ENCODE measurements at places on chromosomes 5 and 9.

GRCh38 chr5:15376088-15376487 lies 123.9 kb upstream of the FBXL7 start:
- DNase-seq, result no peak

- no peak for DNase-seq
These were observed 57.2 kb downstream of the MAPKAP1 start for GRCh38 chr9:125649826-125650225.

GRCh38 chr5:145938776-145939539 lies 2.6 kb downstream of the SH3RF2 start:
- peak; percentile 5 for DNase-seq

GRCh38 chr9:136719195-136719880 lies 7.0 kb downstream of the DIPK1B start:
- DNase-seq, result no peak

- DNase-seq, result no peak
These were observed 418.9 kb downstream of the ARHGEF28 start for GRCh38 chr5:74044936-74045335.

GRCh38 chr5:164671640-164672039 lies 1166.2 kb downstream of the MAT2B start:
- no peak for DNase-seq

- DNase-seq, result no peak
These were observed 12.1 kb downstream of the ZFAND5 start for GRCh38 chr9:72352911-72353388.

DNA sequence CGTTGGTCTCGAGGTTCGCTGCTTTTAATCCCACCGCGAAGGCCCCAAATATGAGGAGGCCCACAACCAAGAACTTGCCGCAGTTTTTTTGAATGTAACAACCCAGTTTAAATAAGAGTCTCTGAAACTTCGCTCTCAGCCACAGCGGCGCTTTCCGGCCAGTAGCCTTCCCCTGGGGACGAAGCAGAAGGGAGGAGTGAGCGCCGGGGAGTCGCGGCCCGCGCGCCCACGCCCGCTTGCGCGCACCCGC lies 10.4 kb downstream of the PTCH1 start:
- DNase-seq, result no peak

DNA sequence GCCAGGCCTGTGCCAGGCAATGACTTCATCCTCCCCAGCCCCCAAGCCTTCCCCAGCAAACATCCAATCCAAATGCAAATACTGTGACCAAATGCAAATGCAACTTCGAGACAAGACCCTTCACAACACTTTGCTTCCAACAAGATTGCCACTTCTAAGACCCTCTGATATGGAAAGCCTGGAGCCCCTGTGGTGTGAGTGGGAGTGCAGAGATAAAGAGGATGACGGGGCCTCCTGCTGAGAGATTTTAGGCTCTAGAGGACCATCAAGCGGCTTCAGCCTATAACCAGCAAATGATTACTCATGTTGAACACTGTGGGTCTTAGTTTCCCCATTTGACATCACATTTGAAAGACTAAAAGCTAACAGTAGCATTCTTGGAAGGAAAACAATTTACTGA lies 46.6 kb upstream of the GABRP start:
- no peak for DNase-seq

DNA sequence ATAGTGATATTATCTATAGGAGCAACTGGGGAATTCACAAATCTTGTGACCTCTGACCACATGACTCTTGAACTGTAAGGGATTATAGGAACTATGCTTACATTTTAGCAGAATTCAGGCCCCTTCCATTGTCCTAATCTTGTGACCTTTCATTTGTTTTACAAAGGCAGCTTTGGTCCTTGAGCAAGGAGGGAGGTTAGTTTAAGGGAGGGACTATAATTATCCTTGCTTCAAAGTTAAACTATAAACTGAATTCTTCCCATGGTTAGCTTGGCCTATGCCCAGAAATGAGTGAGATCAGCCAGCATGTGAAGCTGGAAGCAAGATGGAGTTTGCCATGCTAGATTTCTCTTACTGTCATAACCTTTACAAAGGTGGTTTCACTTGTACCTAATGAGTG lies 51.2 kb downstream of the TARS1 start:
- DNase-seq, result no peak

- DNase-seq, result no peak
These were observed 126.6 kb upstream of the TMEM161B start for GRCh38 chr5:88395264-88395663.

- DNase-seq, result no peak
These were observed 16.4 kb upstream of the PDCD1LG2 start for GRCh38 chr9:5493679-5494511.

DNA sequence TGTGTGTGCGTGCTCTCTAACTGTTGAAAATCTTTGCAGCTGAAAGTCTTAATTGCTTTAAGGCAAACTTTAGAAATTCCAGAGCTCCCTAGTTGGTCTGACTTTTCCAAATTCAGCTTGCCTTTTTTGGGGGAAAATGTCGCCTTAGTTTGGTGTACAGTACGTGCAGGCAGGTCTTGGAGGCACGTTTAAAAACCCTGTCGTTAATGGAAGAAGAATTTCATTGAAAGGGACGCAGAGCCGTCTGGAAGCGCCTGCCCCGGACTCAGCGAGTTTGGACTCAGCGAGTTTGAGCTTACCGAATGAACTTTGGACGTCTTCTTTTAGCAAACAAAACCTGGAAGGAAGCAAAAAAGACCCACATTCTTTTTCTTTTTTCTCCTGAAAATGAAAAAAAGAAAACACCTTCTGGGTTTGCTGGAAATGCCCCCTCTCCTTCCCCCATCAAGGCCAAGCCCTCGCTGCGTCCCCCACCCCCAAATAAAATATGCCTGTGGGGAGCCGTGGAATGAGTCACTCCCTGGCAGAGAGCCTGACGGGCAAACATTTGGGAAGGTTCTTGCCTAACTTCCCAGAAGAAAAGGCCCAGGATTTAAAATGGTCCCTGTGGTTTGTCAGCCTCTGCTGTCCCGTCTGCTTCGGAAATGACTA lies 1.5 kb downstream of the NEK6 start:
- DNase-seq, result no peak

GRCh38 chr9:4424038-4424437 lies 66.2 kb upstream of the SLC1A1 start:
- DNase-seq, result no peak

DNA sequence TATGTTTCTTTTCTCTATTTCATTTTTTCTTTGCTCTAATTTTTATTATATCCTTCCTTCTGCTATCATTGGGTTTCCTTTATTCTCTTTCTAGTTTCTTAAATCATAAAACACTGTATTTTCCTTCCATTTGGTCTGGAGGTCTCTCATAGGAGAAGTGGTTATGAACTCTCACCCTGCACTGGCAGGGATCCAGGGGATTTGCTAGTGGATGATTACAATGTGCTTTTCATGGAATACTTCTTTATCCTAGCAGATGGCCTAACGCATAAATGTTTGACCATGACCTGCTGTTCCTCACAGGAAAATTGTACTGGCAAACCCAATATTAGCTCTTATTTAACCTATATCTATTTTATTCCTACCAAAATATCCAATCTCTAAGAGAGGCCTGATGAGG lies 31.5 kb upstream of the SGCD start:
- DNase-seq, result no peak

DNA sequence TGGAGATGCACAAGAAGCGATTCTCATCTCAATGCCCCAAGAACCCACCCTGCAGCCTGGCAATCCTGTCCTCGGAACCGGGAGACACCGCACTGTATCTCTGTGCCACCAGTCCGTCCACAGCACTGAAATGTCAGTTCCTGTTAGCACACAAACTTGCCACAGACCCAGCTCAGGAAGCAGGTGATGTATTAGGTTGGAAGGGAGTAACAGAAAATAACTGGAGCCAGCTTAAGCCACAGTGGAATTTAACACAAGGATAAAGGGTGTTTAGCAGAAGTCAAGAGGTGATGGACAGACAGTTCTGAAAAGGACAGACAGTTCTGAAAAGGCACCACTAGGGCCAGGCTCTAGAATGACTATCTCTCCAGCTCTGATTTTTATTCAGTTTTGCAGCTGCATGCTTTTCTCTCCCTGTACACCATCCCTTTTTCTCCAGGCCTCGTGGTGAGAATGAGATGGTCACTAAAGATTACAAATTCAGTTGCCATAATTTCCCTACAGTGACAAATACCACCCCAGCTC lies 114.4 kb downstream of the ANKRD18B start:
- DNase-seq, result no peak

- DNase-seq, result no peak
These were observed 10.4 kb downstream of the LRRC8A start for GRCh38 chr9:128892221-128892921.

- DNase-seq, result no peak
These were observed 828.1 kb upstream of the GRAMD2B start for GRCh38 chr5:125595095-125595494.

DNA sequence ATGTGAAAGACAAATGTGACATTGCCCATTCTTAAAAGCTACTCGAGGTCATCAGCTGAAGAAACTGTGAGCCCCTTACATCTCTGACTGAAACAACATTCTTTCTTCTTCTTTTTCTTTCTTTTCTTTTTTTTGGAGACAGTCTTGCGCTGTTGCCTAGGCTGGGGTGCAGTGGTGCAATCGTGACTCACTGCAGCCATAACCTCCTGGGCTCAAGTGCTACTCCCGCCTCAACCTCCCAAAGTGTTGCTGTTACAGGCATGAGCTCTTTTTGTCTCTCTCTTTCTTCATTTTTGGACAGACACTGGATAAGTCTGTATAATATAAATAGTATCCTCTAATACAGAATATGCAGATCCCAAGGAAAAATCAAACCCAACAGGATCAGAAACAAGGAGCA lies 263.7 kb upstream of the KLF9 start:
- no peak for DNase-seq

DNA sequence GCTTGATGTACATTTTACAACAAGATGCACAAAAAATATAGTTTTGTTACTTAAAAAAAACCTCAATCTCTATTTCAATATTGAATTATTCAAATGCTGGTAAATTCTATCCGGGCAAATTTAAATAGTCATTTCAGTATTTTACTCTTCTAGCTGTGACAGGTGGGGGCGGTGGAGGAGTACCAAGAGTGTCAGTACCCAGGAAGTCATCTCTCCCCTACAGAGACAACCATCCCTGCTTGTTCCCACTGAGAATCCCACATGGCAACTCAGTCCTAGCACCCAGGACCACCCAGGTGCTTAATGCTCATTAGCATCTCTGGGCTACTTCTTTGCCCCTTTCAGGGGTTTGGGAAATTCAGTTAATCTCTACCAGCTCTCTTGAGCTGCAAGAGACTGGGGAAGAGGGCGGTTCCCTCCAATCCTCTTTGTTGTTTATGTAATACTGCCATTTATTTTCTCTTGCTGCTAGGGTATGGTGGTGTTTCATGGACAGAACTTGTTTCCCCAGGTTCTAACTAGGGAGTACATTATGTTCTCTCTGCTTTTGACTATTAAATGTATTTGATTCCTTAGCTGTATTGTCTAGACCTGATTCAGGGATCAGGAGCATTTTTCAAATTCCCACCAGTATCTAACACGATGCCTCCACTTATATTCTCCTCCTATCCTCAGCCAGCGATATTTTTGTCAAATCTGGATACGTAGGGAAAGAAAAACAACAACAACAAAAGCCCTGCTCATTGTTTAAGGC lies 122.5 kb downstream of the CDH18 start:
- no peak for DNase-seq

GRCh38 chr9:114224247-114224610 lies 68.9 kb downstream of the COL27A1 start:
- no peak for DNase-seq

DNA sequence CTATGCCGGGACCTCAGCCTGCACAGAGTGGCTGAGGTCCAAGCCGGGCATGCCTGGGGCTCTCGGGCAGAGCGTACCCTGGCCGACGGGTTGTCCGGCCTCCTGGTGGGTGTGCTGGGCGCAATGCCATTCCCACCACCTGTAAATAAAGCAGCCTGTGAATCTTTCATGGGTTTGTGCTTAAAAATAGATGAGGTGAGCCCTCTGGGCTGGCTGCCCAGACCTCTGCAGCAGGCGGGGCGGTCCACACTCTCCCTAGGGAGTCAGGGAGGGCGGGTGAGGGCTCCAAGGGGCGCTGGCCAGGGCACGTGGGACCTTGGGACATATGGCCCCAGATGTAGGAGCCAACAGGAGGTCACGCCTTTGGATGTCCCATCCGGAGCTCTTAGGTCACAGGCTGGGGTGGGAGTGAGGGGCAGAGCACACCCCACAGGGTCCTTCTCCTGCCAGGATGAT lies 3.6 kb upstream of the AGPAT2 start:
- no peak for DNase-seq

- no peak for DNase-seq
These were observed 61.6 kb upstream of the RPL26L1 start for GRCh38 chr5:172897481-172898217.

- no peak for DNase-seq
These were observed 257.7 kb downstream of the TLE1 start for GRCh38 chr9:81431641-81432040.

GRCh38 chr5:72817671-72818266 lies 1.3 kb downstream of the TNPO1 start:
- no peak for DNase-seq

DNA sequence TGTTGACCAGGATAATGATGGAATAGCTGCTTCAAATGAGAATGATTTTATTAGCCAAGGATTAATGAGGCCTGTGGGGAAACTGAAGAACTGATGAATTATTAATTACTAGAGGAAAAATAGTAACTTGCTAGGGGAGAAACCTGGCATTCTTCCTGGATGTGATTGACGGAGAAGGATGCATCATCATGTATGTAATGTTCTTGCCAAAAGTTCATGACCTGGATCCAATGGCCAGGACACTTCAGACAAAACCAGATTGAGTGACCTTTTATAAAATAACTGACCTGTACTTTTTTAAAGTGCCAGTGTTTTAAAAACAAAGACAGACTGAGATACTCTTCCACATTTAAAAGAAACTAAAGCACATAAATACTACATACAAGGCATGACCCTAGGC lies 23.7 kb downstream of the KIAA1191 start:
- DNase-seq, result no peak

DNA sequence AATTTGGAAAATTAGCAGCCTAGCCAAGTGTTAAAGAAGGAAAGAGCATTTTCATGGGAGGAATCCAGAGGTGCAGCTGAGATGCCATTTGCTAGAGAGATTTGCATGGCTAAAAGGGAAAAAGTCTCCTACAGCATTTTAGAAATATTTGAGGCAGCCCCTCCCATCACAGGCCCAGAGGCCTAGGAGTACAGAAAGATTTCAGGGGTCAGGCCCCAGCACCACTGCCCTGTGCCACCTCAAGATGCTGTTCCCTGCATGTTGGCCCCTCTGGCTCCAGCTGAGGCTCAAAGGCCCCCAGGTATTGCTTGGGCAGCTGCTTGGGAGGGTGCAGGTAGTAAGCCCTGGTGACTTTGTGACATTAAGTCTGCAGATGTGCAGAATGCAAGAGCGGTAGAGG lies 26.9 kb upstream of the NPR3 start:
- no peak for DNase-seq

DNA sequence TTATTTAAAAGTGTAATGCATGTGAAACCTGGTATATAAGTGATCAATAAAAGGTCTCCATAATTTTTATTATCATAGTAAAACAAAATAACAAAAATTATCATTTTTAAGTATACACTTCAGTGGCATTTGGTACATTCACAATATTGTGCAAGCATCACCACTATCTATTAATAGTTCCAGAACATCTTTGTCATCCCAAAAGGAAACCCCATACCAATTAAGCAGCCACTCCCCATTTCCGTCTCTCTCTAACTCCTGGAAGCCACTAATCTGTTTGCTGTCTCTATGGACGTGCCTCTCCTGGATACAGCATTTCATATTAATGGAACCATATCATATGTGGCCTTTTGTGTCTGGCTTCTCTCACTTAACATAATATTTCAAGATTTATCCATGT lies 7.6 kb downstream of the OLFML2A start:
- DNase-seq, result no peak

Measured in NCI-H1417 treated with DMSO at 0.1 percent for 48 hours (cell line).